T1000 (cell line): ENCODE measurements at places on chromosomes 12 and 14.

DNA sequence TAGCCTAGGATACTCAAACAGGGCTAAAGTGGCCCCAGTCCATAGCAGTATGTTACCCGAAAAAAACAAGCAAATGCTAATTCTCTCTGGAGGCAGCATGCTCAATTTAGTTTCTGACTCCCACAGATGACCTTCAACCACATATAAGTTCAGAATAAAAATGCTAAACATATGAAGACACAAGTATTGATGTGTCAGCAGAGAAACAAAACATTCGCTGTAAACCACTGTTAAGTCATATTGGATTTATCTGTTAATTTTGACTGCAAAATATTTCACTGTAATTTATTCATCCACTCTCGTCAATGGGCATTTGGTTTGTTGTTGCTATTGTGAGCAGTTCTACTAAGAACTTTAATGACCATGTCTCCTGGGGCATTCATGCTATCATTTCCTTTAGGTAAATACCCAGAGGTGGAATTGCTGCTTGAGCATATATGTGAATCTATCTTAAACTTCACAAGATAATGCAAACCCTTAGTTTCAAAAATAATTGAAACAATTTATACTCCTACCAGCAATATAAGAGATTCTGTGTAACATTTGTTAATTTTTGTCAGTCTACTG is 36.5 kb downstream of the WBP11 start:
- DNase-seq: no peak

- no peak for DNase-seq
Observed at GRCh38 chr12:81209012-81209411, 131.1 kb downstream of the ACSS3 start.

GRCh38 chr14:59161561-59162175 is 26.8 kb upstream of the DAAM1 start:
- DNase-seq: no peak

- DNase-seq: no peak
Observed at GRCh38 chr12:42162965-42163364, 18.3 kb upstream of the GXYLT1 start.

GRCh38 chr12:27821259-27821973 is 41.4 kb upstream of the MANSC4 start:
- DNase-seq: no peak

DNA sequence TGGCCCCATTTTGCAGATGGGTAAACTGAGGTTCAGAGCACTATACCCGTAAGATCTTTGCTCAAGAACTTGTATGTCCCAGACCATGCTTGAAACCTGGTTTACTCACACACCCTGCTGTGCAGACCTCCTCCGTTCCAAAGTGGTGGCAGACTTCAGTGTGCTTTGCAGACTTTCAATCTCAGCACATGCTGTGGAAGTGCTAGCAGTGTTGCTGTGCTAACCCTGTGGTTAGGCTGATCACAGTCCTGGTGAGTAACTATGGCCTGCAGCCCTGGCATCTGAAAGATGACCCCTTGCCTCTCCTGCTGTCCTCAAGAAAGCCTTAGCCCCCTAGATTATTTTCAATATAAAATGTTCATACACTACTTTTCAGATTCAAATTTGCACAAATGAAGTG is 450.6 kb downstream of the DPF3 start:
- no peak for DNase-seq

GRCh38 chr12:46938071-46938678 is 112.4 kb upstream of the SLC38A4 start:
- DNase-seq: no peak

GRCh38 chr14:68268197-68268596 is 448.6 kb downstream of the RAD51B start:
- no peak for DNase-seq

- DNase-seq: no peak
Observed at GRCh38 chr12:47791351-47791746, 18.3 kb downstream of the SLC48A1 start.

- no peak for DNase-seq
Observed at GRCh38 chr12:103310546-103311270, 185.1 kb downstream of the C12orf42 start.

- DNase-seq: no peak
Observed at GRCh38 chr14:56487090-56487667, 92.4 kb upstream of the TMEM260 start.

DNA sequence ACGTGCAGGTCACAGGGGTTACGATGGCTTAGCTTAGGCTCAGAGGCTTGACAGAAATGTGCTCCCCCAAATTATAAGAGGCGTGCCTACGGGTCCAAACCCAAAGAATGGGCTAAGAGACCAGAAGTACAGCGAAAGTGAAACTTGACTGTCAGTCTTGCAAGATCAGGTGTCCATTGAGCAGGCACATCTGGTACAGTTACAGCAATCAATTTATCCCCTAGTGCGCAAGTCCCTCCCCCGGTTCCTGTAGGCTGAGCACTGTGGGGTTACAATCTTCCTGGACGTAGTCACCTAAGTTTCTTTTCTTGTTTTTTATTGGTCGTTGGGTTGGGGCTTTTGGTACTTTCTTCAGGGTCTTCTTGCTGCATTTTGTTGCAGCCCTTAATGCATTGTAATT is 134.2 kb downstream of the UNC79 start:
- no peak for DNase-seq

DNA sequence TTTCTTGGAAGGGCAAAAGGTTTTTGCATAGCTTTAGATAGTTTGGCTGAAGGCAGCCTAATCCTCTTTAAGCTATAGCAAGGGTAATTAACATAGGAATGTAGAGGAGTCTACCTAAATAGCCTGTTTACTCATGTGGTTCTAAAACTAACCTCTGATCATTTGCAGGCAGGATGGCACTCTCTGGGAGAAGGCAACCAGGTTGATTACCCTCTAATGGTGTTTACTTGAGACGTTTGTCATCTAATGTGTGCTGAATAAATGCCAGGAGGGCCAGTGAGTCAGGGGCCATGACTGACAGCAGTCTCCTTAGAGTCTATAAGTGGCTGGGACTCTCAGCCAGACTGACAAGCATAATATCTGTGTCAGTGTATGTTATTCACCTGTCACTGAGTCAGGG is 286.4 kb downstream of the PCNX1 start:
- no peak for DNase-seq

DNA sequence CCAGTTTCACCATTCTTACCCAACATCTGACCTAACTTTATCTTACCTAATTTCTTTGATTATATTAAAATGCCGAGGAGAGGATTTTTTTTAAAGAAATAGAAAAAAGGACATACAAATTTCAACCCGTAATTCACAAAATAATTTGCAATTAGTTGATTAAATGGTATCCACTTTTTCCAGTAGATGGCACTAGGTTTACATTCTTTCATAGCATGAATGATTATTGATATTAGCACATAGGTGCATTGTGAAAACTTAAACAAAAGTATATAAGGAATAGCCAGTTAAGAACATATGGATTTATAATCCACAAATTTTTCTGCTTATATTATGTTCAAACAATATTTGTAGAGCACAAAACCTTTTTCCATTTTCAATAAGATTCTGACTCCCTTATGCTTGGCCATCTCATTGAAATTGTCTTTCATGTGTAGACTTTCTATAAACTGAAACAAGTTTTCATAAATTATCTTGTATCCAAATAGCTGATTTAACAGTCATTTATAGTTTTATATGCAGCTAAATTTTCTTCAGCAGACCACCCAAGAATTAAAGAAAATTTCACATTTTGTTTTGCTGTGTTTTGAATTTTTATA is 35.3 kb downstream of the MSRB3 start:
- no peak for DNase-seq

- no peak for DNase-seq
Observed at GRCh38 chr12:64252681-64253080, 30.6 kb upstream of the KICS2 start.

GRCh38 chr12:10607885-10608458 is 5.4 kb downstream of the MAGOHB start:
- DNase-seq: no peak

GRCh38 chr14:84228702-84229101 is 1301.2 kb upstream of the FLRT2 start:
- DNase-seq: no peak

DNA sequence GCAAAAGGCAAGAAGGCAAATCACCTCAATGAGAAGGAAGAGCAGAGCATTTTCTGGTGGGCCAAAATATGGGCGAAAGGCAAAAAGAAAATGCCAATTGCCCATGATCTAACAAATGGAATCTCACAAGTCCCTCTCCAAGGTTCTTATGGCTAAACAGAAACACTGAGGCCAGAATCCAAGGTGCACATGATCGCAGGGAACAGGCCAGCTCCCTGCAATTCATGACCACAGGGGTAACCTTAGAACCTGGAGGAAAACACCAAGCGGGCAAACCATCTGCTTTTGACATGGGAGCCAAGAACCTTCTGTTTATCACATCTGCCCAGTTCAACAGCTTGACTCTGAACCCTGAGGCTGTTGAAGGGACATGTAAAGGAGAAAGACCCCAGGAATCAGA is 60.0 kb downstream of the NT5DC3 start:
- no peak for DNase-seq

DNA sequence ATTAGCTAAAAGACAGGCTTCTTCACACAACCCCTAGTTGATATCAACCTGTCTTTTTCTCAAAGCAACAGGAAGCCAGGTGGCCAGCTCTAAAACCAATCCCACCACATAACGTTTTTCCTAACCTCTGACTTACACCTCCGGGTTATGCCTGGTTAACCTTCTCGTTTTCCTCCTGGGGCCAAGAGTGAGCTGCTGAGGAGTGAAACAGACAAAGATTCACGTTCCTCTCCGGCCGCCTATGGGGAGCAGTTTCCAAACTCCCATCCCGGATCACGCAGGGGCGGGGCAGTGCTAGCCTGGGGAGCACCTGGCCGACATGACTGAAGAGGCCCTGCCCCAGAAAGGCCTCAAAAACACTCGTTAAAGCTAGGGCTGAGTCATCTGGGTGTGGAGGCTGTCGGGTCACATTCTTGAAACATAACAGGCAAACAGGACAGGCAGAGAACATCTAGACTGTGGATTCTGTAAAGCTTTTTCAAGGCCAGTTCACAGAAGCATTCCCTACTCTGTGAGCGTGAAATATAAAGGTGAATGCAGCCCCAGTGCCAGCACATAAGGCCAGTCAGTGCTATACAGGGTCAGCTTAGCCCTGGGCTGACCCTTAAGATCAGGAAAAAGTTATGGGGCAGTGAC is 25.9 kb upstream of the LGALS3 start:
- peak; percentile 75 for DNase-seq

- DNase-seq: no peak
Observed at GRCh38 chr12:41362510-41362909, 174.4 kb downstream of the PDZRN4 start.

DNA sequence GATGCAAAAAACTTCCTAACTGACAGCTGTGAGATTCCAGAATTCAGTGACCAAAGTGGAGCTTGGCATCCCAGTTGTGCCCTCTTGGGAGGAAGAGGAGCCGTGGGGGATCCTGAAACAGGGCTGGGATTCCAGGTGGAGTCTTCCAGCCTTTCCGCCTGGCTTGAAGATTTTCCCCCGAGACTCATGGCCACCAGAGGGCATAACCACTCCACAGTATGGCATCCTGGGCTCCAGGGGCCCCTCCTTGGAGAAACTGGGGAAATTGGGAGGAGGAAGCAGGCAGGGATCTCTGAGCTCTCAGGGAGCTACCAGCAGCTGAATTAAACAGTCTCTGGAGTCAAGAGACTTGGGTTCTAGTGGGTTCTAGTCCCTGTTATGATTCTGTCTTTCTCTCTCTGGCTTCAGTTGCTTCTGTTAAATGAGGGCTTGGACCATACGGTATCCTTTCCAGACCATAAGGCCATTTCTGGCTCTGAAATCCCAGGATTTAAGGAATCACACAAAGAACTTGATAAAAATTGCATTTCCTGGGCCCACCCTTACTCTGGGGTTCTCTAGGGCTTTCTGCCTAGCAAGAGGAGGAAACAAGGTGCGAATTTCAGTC is 2.6 kb upstream of the TAMALIN start:
- DNase-seq: no peak

DNA sequence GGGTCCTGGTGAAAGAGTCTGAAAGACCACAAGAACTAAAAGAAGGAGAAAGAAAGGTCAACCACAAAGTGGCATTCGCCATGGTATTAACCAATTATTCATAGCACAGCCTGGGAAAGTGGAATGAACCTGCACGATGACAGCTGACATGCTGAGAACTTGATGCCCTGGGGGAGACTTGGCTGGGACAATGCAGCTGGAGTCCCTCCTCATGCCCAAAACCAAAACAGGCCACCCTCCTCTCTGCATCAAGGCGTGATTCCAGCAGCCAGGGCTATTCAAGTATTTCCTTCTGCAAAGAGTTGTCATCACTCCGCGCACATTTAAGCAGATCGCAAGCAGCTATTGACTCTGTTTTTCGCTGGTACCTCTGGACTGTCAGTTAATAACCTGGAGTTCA is 167.1 kb upstream of the NOS1 start:
- DNase-seq: no peak

- DNase-seq: no peak
Observed at GRCh38 chr14:55645145-55645544, 65.1 kb downstream of the KTN1 start.

GRCh38 chr12:62472472-62472871 is 5.8 kb downstream of the MON2 start:
- DNase-seq: peak; percentile 3

GRCh38 chr12:118356809-118357256 is 15.9 kb downstream of the TAOK3 start:
- no peak for DNase-seq

- no peak for DNase-seq
Observed at GRCh38 chr12:16962889-16963288, 356.9 kb upstream of the LMO3 start.

DNA sequence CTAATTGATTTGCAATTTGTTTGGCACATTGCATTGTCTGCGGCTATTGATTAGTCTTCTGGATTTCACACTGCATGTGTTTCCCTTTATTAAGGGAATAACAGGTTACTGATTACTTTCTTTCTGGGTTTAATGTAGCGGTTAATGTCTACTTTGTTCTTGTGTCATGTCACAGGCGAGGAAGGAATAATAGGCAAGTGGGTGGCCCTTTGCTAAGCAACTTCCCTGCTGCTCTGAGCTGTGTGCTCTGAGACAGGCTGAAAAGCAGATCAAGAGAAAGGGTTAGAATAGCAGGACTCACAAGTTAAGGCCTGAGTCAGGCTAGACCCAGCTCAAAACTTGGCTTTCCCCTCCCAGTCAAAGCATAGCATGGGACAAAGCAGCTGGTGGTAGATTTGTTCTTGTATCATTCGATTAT is 77.2 kb downstream of the NKX2-1 start:
- no peak for DNase-seq
